DMS153 (cell line): ENCODE measurements at places on chromosomes 12 and 14.
A peak's percentile ranks its signal among the peaks of the same experiment; 100 is the strongest.

DNA sequence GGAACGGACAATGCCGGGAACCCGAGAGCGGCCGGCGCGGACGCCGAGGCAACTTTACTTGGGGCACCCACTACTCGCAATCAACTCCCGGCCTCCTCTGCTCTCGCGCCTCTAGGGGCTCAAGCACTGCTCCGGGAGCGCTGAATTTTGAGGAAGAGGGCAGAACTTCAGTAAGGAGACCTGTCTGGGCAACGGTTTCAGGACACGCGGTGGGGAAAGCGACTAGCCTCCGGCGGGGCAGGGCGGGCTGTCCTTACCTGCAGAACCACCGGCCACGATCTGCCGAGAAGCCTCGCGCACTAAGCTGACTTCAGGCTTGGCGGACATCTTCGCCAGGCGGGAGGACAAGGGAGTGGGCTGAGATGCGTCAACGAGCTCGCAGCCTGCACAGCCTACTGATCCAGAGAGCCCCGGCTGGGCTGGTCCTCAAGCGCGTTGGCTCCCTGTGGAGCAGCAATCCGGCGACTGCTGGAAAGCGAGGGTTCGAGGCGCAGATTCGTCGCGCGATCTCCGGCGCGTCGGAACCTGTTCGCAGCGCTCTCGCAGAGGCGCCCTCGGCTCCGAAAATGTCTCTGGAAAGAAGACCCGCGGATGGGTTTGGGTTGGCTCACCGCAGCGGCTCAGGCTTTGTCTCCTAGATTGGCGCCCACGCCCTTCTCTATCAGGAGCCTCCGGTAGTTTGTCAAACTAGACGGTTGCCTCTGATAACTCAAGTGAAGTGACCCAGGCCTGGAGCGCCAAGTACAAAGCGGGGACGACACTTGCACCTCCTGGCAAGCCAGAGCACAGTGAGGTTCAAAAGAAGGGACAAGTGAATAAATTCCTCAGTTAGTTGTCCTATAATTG lies at the start of gene SLC25A21:
TSS of gene SLC25A21 (minus strand) at position 583 of the 846 bp plus-strand sequence.
- DNase-seq = peak; percentile 73

DNA sequence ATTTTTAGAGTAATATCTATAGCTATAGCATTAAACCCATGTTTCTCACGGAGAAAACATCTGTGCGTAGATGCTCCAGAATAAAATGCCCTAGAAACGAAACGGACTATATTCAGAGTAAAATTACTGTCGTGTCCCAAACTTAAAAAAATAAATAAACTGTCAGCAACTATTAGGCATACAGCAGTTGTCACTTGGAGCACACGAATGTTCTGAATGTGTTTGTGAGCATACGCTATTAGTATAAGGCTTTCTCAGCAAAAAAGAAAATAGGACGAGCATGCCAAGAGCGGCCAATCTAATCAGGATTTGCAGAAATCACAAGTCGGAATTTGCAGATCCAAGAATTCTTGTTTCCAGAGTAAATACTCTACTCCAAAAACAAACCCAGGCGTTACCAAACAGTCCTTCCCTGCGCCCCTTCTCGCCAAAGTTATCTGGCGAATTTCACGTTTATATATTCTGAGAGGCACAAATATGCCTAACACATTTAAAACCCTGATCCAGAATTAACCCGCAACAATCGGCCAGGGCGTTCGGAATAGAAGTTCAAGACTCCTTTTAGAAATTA lies 836 bp downstream of the PTPN21 start:
- no peak for DNase-seq

- no peak for DNase-seq
Observed at GRCh38 chr12:4454315-4454860, 8.8 kb upstream of the FGF6 start.

DNA sequence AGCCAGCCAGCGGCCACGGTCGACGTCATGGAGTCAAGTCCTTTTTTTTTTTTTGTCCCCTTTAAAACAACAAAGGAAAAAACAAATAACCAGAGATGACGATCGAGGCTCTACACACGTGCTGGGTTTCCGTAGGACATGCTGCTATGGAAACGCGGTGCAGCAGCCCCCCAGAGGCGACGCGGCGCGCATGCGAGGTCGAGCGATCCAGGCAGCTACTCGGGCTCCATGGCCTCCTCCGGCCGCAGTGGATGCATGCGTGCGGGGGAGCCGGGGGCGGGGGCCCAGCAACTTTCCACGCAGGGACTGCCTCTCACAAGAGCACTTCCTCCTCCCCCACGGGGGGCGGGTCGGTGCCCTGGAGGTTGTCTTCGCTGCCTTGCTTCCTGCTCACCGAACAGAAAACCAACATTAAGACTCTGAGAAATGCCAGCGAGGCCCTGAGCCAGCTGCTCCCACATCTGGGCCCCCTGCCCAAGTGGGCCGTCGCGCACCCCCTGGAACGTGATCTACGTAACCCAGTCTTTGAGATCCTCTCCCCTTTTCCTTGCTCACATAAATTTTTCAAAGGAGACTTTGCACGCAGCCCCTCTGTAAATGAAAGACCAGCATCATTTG lies 30.7 kb downstream of the P2RX4 start:
- DNase-seq = no peak

GRCh38 chr12:120757949-120758348 lies 32.3 kb downstream of the ACADS start:
- no peak for DNase-seq

- DNase-seq = no peak
Observed at GRCh38 chr14:20679907-20680306, 4.5 kb upstream of the RNASE4 start.

DNA sequence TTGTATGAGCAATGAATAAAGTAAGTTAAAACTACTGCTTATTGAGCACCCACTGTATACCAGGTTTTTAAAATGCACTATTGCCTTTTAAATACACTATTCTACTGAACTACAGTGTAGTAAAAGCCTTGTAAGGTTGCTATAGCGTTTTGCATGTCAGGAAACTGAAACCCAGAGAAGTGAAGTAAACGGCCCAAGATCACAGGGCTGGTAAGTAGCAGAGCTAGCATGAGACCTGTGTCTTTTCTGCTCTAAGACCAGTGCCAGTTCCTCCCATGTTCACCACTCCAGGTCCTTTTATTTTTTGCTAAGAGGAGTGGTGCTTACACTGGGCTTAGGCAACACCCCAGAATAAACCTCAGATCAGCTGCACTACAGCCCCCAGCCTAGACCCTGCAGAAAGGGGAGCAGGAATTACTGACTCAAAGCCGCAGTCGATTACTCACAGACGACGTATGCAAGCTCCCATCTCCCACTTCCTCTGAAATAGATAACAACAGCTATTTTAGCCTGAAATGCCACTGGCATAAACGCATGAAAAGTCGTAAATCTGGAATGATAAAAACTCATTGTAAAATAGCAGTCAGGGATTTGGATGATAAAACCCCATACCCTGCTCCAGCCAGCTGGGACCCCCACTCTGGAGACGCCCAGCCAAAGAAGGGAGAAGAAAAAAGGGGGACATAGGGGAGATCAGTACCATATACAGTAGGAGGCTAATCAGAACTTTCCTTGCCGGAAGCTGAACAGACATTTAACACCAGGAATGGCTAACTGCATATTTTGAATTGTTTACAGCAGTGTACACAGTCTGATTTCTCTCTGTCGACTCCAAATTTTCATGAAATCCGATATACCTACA lies 108.3 kb downstream of the NUAK1 start:
- no peak for DNase-seq

GRCh38 chr12:49220972-49221371 lies 32.1 kb upstream of the TUBA1A start:
- no peak for DNase-seq

DNA sequence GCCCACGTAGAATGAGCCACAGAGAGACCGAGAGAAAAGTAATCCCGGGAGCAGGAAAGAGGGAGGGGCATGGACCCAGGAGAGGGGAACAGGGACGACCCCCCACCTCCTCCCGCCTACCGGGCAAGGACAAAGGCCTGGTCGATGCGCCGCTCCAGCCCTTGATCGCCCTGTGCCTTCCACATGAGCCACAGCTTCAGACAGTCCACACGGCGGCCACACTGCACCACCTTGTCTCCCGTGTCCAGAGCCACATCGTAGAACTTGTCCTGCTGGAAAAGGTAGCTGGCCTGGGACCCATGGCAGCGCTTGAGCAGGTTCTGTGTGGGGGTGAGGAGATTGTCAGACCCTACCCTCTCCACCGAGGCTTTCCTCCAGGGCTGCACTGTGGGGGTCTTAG lies 20.5 kb upstream of the ZNF740 start:
- no peak for DNase-seq

- DNase-seq = no peak
Observed at GRCh38 chr12:22539055-22539454, 5.3 kb downstream of the C2CD5 start.

GRCh38 chr12:63841011-63841410 lies 3.5 kb upstream of the SRGAP1 start:
- DNase-seq = no peak

- DNase-seq = no peak
Observed at GRCh38 chr12:90027889-90028634, 319.4 kb upstream of the ATP2B1 start.

DNA sequence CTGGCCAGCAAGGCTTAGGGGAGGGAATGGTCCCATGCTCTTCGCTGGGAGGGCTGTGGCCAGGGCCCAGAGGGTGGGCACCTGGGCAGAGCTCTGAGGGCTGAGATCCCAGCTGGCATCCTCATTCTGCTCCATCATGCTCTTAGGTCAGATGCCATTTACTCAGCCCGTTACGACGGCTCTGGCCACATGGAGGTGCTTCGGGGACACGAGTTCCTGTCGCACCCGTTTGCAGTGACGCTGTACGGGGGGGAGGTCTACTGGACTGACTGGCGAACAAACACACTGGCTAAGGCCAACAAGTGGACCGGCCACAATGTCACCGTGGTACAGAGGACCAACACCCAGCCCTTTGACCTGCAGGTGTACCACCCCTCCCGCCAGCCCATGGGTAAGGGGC lies 30.8 kb upstream of the LRP1-AS start:
- no peak for DNase-seq

DNA sequence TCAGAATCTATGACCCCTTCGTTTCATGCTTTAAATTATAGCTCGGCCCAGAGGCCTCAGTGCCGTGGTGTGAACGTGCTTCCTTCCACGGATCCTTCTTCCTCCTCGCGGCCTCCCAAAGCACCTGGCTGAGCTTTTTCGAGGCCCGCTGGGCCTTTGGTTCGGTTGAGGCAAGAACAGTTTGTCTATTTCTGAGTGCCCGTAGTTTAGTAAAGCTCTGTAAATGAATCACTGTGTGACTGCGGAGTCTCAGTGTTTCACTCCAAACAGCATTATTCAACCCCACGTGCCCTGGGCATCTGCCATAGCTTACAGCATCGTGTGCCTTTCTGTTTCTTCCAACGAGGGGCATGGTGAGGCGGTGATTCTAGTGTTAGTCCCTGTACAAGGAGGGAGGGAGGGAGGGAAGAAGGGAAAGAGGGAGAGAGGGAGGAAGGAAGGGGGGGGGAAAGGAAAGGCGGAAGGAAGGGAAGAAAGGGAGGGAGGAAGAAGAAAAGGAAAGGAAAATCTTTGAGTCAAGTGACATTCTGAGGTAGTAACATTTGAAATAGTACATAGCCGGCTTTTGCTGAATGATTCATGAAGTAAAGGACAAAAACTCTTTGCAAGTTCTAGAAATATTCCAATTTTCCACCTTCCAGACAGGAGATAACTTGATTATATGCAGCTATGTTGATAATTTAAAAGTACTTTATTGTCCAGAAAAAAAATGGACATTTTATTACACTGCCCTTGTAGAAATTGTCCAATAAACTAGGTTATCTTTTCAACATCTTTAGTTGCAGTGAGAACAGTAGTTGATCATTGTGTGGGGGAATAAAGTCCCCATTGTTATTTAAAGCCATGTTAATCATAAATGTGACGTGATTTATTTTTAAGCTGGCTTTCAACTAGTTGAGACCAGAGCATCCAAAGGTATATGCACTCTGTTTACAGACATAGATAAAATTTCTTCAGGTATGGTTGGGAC lies 1.2 kb upstream of the TRIM9 start:
- DNase-seq = peak; percentile 24

DNA sequence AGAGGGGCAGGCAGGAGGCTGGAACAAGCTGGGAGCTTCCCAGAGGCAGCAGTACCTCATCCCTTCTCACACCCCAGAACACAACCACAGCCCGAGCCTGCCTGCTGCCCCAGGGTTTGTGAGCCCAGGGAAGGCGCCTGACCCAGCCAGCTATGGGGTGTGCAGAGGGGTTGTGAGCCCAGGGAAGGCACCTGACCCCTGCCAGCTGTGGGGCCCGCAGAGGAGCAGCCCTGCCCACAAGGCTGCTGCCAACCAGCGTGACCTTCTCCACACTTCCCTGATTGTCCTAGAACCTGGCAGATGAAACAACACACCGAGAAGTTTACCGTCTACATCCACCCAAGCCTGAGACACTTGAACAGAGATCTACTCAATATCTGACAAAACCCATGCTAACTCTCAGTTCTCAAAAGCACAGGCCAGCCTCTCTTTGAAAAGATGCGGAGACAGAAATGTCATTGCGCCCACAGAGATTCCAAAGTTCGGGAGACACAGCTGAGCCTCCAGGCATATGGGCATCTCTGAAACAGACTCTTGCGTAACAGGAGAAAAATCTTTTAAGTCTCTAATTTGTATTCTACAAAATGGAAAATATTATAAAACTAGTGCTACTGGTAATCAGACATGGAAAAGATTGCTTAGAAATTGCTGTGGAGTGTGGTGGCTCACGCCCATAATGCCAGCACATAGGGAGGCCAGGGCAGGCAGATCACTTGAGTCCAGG lies 47.3 kb downstream of the SFSWAP start:
- no peak for DNase-seq

GRCh38 chr14:51129130-51129529 lies 34.2 kb upstream of the TRIM9 start:
- DNase-seq = no peak

DNA sequence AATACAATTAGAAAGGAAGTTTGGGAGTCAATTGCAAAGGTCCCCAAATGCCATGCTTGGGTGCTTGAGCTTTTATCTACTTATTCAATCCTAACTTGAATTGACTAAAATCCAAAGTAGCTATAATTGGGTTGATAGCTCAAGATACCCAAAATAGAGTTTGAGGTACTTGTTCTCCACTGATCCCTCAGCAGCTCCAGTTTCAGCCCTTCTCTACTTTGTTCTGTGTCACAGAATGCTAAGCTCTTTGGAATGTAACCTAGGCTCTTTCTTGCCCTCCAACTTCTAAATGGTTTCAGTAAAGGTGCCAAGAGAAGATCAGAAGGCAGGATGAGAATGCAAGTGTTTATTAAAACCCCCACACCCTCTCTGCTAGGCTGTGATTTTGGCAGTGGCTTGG lies 251.4 kb upstream of the CLEC14A start:
- DNase-seq = no peak

GRCh38 chr12:85834378-85834777 lies 1.8 kb downstream of the RASSF9 start:
- no peak for DNase-seq

GRCh38 chr12:120988234-120988633 lies 9.9 kb downstream of the HNF1A start:
- no peak for DNase-seq

- DNase-seq = no peak
Observed at GRCh38 chr12:74456431-74456830, 81.2 kb upstream of the ATXN7L3B start.

- no peak for DNase-seq
Observed at GRCh38 chr12:23099604-23100003, 474.6 kb downstream of the ETNK1 start.
